Kidney (tissue), 22 donors: ENCODE measurements at places on chromosomes 7 and 10. TPM values are rescaled to one million over a fixed set of nuclear protein-coding genes. Genes with fewer than 3 reads are reported as not detected.

The NOBOX gene
- not detected for total RNA-seq

The OPALIN gene
- not detected for total RNA-seq

The LRRC27 gene
- total RNA-seq, result 14.6 TPM

The RNF148 gene
- total RNA-seq, result 2.2 TPM

The TFEC gene
- total RNA-seq, result 14.4 TPM

- no peak overlapping the region for H3K27ac ChIP-seq
- no peaks in the 10 kb centered on the region for H3K4me1 ChIP-seq
- no peak for DNase-seq
- no peaks in the 10 kb centered on the region for H3K36me3 ChIP-seq
- H3K27me3 ChIP-seq, result no peaks in the 10 kb centered on the region
Measured at GRCh38 chr10:10829576-10829975, 188.1 kb upstream of the CELF2 start.

GRCh38 chr7:94621120-94621519 is 34.8 kb downstream of the SGCE start:
- no peak for DNase-seq
- H3K4me1 ChIP-seq, result no peaks in the 10 kb centered on the region
- no peaks in the 10 kb centered on the region for H3K27me3 ChIP-seq
- no peak overlapping the region for H3K27ac ChIP-seq

GRCh38 chr10:79314761-79315601 is 32.3 kb upstream of the PPIF start:
- peaks cover 4% of the 10 kb centered on the region for H3K36me3 ChIP-seq
- no peaks in the 10 kb centered on the region for H3K27me3 ChIP-seq
- DNase-seq, result no peak
- H3K4me1 ChIP-seq, result no peaks in the 10 kb centered on the region

DNA sequence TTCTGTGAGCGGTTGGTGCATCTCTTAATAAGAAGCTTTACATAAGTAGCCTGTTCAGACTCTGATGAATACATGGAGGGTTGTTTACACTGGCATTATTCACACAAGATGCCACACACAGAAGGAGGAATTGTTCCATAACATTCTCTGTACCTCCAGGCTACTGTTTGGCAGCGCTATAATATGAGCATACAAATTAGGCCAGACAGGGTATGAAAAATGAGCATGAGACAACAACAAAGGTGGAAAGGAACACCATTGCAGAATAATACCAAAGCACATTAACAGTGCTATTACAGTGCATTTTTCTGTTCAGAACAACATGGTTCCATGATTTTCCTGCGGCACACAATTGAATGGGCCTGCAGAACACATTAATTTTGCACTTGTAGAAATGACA is 417.2 kb upstream of the C7orf33 start:
- DNase-seq, result no peak
- no peaks in the 10 kb centered on the region for H3K27me3 ChIP-seq
- no peaks in the 10 kb centered on the region for H3K36me3 ChIP-seq
- H3K27ac ChIP-seq, result no peak overlapping the region
- no peaks in the 10 kb centered on the region for H3K4me1 ChIP-seq

DNA sequence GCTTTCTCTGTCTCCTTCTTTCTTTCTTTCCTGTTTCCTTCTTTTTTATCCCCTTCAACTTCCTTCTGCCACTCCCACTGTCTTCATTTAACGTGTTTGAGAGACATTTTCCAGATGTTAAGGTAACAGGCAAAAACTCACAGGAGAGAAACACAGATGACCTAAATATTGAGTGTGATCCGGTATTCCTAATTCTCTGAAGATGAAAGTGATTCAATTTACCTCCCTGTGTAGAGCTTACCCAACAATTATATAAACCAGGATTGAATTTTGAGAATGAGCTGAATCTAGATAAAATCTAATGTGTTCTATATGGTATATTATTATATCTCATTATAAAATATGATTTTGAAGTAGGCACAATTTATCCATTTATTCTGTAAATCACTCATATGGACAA is 46.5 kb upstream of the RSU1 start:
- no peak overlapping the region for H3K27ac ChIP-seq
- no peaks in the 10 kb centered on the region for H3K27me3 ChIP-seq
- DNase-seq, result no peak
- H3K4me3 ChIP-seq, result no peak overlapping the region

DNA sequence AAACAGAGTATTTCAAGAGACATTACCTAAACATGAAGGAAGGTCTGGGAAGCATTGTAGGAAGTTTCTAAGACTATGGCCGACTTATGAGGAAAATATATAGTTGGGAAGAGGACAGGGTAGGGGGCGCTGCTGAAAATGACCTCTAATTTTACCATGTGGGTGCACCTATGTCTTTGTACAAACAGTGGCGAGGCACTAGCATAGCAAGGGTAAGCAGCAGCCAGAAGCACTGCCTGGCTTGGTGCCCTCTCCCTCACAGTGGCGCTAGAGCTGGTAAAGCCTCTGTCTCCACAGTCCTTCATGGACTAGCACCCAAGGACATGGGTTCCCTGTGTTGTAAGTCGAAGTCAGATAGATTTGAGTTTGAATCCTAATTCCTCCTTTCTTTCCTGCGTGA is 461.2 kb downstream of the INHBA start:
- no peak overlapping the region for H3K27ac ChIP-seq
- H3K4me1 ChIP-seq, result no peaks in the 10 kb centered on the region
- no peak overlapping the region for H3K4me3 ChIP-seq
- no peaks in the 10 kb centered on the region for H3K27me3 ChIP-seq
- DNase-seq, result no peak

- no peak overlapping the region for H3K4me3 ChIP-seq
- no peak overlapping the region for H3K27ac ChIP-seq
- no peaks in the 10 kb centered on the region for H3K4me1 ChIP-seq
- DNase-seq, result peak; percentile 51
- H3K27me3 ChIP-seq, result no peaks in the 10 kb centered on the region
Measured at GRCh38 chr7:153432063-153432462, 620.1 kb upstream of the DPP6 start.

GRCh38 chr7:72069263-72069662 is 342.9 kb downstream of the CALN1 start:
- no peaks in the 10 kb centered on the region for H3K36me3 ChIP-seq
- no peak overlapping the region for H3K27ac ChIP-seq
- DNase-seq, result no peak
- no peaks in the 10 kb centered on the region for H3K27me3 ChIP-seq
- no peaks in the 10 kb centered on the region for H3K4me1 ChIP-seq

DNA sequence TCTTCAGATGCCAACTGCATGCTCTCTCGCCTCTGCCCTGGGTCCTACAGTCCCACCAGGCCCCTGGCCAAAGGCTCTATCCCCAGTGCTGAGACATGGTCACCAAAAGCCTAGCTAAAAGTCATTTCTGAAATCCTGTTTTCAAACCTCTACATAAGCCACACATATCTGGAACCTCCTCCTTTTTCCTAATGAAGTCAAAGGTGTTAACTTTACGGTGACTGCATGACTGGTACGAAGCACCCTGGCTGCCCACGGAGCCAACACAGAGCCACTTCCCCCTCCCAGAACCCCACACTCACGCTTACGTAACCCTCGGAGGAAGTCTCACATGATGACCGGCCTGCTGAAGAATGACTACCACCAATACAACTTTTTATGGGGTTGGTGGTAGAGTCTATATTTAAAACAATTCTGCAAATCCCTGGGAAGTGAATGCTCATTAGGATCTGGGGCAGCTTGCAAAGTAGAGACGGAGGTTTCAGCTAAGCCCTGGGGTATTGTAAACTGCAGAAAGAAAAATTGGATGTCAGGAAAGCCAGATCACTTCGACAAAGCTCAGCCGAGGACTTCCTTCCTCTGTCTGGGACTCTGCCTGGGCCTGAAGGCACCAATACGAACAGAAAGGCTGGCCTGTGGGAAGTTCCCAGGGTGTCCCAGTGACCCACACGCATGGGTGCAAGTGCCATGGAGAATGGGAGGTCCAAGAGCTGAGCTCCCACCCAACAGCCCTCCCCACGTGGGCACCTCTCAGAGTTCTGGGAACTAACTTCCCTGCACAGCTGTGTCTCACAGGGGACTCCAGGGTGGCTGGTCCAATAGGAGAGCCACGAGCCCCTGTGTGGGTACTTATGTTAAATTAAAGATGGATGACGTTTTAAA is 50.7 kb downstream of the PDGFA start:
- no peaks in the 10 kb centered on the region for H3K4me1 ChIP-seq
- DNase-seq, result peak; percentile 51
- no peaks in the 10 kb centered on the region for H3K36me3 ChIP-seq
- peak overlapping the region; percentile 58 for H3K27ac ChIP-seq
- no peak overlapping the region for H3K4me3 ChIP-seq
- no peaks in the 10 kb centered on the region for H3K27me3 ChIP-seq

DNA sequence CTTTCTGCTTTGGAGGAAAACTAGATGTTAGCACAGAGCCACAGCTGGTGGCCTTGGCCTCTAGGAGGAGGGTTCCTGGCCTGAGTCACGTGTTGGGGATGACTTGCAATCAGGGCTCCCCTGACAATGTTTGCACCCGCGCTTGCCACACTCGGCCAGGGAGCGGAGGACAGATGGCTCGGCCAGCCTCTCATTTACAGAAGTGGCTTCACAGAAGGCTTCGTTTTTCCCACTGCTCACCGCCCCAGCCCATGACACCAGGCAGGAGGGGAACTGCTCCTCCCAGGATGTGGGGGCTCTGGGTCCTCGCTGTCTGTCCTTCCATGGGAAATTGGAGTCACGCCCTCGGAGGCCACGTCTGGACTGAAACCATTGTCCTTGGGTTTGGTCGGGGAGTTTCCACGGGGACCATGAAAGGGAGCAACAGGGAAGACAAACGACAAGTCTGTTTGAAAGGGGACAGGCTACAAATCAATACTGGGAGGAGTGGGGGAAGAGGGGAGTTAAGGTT is 49.6 kb upstream of the UBE3C start:
- no peak overlapping the region for H3K4me3 ChIP-seq
- no peaks in the 10 kb centered on the region for H3K36me3 ChIP-seq
- no peaks in the 10 kb centered on the region for H3K4me1 ChIP-seq
- no peak for DNase-seq
- no peak overlapping the region for H3K27ac ChIP-seq

DNA sequence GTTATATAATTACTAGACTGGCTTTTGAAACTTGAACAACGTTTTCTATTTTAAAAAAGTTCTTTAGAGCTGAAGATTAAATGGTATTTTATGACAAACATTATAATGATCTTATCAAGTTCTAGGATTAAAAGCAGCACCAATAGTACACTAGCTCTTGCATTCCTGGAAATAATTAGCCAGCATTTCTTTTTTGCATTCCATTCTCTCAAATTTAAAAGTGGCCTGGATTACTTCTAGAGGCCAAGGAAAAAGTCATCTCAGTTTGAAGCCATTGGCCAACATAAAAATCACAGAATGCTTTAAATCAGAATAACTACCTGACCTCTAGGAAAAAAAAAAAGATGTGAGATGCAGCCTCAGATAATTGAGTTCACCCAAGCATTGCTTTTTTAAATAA is 1326.4 kb upstream of the SORCS1 start:
- H3K4me1 ChIP-seq, result no peaks in the 10 kb centered on the region
- no peaks in the 10 kb centered on the region for H3K27me3 ChIP-seq
- DNase-seq, result peak; percentile 6
- no peak overlapping the region for H3K4me3 ChIP-seq
- no peaks in the 10 kb centered on the region for H3K36me3 ChIP-seq
- H3K27ac ChIP-seq, result no peak overlapping the region

GRCh38 chr7:64400401-64400800 is 86.6 kb downstream of the ZNF736 start:
- no peaks in the 10 kb centered on the region for H3K4me1 ChIP-seq
- H3K36me3 ChIP-seq, result no peaks in the 10 kb centered on the region
- H3K27me3 ChIP-seq, result no peaks in the 10 kb centered on the region
- DNase-seq, result no peak
- no peak overlapping the region for H3K4me3 ChIP-seq
- no peak overlapping the region for H3K27ac ChIP-seq

GRCh38 chr7:46230990-46231305 is 309.9 kb upstream of the IGFBP3 start:
- no peak for DNase-seq
- no peaks in the 10 kb centered on the region for H3K4me1 ChIP-seq
- no peak overlapping the region for H3K27ac ChIP-seq
- no peaks in the 10 kb centered on the region for H3K27me3 ChIP-seq
- H3K4me3 ChIP-seq, result no peak overlapping the region

GRCh38 chr7:4050126-4050660 is 631.9 kb upstream of the FOXK1 start:
- no peaks in the 10 kb centered on the region for H3K4me1 ChIP-seq
- H3K36me3 ChIP-seq, result no peaks in the 10 kb centered on the region
- H3K27ac ChIP-seq, result no peak overlapping the region
- no peaks in the 10 kb centered on the region for H3K27me3 ChIP-seq
- DNase-seq, result no peak

DNA sequence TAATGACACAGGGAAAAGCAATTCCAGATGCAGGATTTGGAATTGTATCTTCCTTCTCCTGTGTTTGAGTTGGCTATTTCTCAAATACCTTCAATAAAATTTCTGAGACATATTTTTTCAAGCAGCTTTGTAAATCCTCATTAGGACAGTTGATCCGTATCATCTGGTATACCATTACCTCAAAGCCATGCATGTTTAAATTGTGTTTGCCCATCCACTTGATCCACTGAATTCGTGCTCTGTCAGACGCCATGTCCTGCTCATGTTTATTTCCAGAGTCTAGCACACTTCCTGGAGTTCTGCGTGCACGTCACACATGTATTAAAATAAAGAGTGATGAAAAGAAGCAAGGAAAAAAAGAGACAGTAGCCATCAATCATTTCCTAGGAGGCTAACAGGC is 141.8 kb upstream of the CDC14C start:
- no peaks in the 10 kb centered on the region for H3K4me1 ChIP-seq
- no peaks in the 10 kb centered on the region for H3K36me3 ChIP-seq
- H3K27me3 ChIP-seq, result no peaks in the 10 kb centered on the region
- H3K27ac ChIP-seq, result no peak overlapping the region
- H3K4me3 ChIP-seq, result no peak overlapping the region

GRCh38 chr7:44852590-44852989 is 4.7 kb upstream of the H2AZ2 start:
- no peak overlapping the region for H3K27ac ChIP-seq
- no peaks in the 10 kb centered on the region for H3K36me3 ChIP-seq
- no peak overlapping the region for H3K4me3 ChIP-seq
- no peaks in the 10 kb centered on the region for H3K4me1 ChIP-seq
- H3K27me3 ChIP-seq, result no peaks in the 10 kb centered on the region
- no peak for DNase-seq

GRCh38 chr10:15735763-15736162 is 16.0 kb upstream of the ITGA8 start:
- no peak overlapping the region for H3K4me3 ChIP-seq
- no peak for DNase-seq
- H3K4me1 ChIP-seq, result no peaks in the 10 kb centered on the region
- no peak overlapping the region for H3K27ac ChIP-seq

DNA sequence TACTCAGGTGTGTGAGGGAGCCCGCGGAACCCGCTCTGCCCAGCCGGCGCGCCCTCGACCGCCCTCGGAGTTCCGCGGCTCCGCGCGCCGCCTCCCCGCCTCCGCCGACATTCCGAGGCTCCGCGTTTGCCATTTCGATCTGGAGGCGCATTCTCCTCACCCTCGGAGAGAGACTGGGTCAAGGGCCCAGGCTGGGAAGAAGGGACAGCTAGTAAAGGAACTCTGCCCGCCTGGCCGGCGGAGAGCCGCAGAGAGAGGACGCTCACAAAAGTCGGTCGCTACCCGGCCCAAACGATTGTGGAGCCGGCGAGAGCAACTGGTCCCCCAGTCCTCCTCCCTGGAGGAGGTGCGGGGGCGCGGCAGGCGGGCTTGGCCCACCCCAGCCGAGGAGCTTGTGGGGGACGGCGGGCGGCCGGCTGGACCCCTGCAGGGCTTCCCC is 74.5 kb upstream of the LEP start:
- no peaks in the 10 kb centered on the region for H3K4me1 ChIP-seq
- DNase-seq, result peak; percentile 53
- H3K27me3 ChIP-seq, result peaks cover 21% of the 10 kb centered on the region
- H3K36me3 ChIP-seq, result no peaks in the 10 kb centered on the region
- peak overlapping the region; percentile 43 for H3K4me3 ChIP-seq
